ENCODE measurements at places on chromosomes 7 and 10.

GRCh38 chr10:106619346-106619745 is 545.2 kb downstream of the SORCS1 start:
- no peak for DNase-seq

GRCh38 chr7:129438839-129439651 is 4.8 kb downstream of the STRIP2 start:
- DNase-seq = no peak

GRCh38 chr10:6120691-6121090 is 31.9 kb downstream of the RBM17 start:
- no peak for DNase-seq

DNA sequence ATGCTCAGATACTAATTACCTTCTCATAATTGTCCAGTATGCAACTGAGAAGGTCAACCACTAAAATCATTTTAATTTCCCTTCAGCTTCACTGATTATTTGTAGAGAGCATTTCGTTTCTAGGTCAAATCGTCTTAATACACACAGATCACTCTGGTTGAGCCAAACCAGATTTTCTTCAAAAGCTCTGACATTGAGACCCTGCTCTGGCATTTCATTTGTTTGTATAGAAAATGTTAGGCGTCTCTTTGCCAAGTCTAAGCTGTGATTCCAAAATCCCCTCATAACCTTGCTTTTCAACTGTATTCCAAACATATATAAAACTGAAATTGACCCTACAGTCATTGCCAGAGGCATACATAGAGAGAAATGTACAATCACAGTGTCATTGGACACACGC is 520.0 kb downstream of the CNTNAP2 start:
- DNase-seq = no peak

GRCh38 chr10:104591441-104591840 is 49.6 kb upstream of the SORCS3 start:
- DNase-seq = no peak

GRCh38 chr7:127819975-127820731 is 168.2 kb downstream of the SND1 start:
- no peak for DNase-seq

DNA sequence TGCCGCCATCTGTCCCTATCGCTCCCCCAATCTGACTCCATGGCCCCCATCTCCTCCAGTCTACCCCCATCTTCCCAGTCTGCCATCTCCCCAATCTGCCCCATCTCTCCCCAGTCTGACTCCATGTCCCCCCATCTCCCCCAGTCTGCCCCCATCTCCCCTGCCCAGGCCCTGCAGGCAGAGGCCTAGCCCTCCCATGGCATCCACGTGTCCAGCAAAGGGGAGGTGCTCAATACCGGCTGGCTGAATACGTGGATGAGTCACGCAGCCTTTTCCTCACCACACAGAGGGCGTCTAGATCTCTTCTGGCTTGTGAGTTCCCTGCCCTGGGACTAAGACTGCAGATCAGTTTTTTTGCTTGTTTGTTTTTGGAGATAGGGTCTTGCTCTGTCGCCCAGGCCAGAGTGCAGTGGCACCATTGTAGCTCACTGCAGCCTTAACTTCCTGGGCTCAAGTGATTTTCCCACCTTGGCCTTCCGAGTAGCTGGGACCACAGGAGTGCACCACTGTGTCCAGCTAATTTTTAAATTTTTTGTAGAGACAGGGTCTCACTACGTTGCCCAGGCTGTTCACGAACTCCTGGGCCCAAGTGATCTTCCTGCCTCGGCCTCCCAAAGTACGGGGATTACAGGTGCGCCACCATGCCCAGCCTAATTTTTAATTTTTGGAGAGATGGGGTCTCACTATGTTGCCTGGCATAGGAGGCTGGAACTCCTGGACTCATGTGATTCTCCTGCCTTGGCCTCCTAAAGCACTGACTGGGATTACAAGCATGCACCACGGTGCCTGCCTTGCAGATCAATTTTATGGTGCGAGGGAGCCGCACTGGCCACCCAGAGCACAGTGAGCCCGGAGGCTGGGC is 15.3 kb upstream of the GPR146 start:
- DNase-seq = peak; percentile 36

- DNase-seq = peak; percentile 18
These were observed 113.2 kb upstream of the DGKB start for GRCh38 chr7:15015545-15016314.

- DNase-seq = no peak
These were observed 107.8 kb downstream of the ARHGAP22 start for GRCh38 chr10:48496831-48497779.

DNA sequence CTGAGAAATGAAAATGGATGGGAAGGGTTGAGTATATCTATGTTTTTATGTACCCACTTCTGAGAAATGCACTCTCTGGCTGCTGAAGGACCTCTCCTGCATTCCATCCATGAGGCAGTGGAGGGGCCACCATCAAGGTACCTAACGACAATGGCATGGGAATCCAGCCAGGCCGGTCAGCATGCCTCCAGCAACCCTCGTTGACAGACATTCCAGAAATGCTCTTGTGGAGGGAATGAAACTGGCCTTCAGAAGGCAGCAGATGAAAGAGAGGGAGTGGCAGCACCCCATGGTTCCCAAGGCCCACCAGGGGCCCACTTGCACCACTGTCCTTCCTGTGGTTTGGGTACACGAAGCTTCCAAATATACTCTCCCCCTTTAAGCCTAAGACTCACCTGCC is 269.0 kb downstream of the ARHGAP12 start:
- DNase-seq = no peak

DNA sequence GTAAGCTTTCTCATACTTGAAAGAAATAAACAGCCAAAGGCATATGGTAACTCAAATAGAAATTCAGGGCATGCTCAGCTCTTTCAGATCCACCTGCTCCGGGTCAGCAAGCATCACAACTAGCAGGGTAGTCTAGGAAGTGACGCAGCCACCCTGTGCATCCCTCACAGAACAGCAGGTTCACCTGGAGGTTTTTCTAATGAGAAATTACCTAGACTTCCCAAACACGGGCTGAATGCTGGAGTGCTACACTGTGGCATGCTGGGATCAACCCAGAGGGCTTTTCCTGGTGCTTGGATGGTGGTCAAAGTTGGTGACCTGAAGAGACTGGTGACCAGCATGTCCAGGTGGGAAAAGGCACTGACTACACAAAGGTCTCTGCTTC is 66.8 kb upstream of the DNAJB6 start:
- no peak for DNase-seq

- no peak for DNase-seq
These were observed 6.1 kb downstream of the MSMB start for GRCh38 chr10:46040004-46040403.
